Renal cortex interstitium (tissue), 15 donors: ENCODE measurements at places on chromosomes 13 and 19. TPM values are rescaled to one million over a fixed set of nuclear protein-coding genes. Genes with fewer than 3 reads are reported as not detected.

The TIMM50 gene
- polyA plus RNA-seq: 77.2 TPM

The FAM83E gene
- 0.88 TPM for polyA plus RNA-seq

The AMH gene
- polyA plus RNA-seq: 0.28 TPM

The NTN5 gene
- polyA plus RNA-seq: 1.5 TPM

The DENND1C gene
- polyA plus RNA-seq: 37.1 TPM

The EMC10 gene
- polyA plus RNA-seq: 141 TPM

The FGF22 gene
- polyA plus RNA-seq: 0.31 TPM

The OR10H1 gene
- polyA plus RNA-seq: 0.08 TPM

The POU4F1 gene
- 0.06 TPM for polyA plus RNA-seq

The RAB4B gene
- polyA plus RNA-seq: 12.6 TPM

The ETFB gene
- polyA plus RNA-seq: 140 TPM

The KLK14 gene
- polyA plus RNA-seq: 0.51 TPM

The CEACAM7 gene
- not detected for polyA plus RNA-seq

The HCN2 gene
- 0.45 TPM for polyA plus RNA-seq

The ZNF765 gene
- polyA plus RNA-seq: 12.1 TPM

The SMIM44 gene
- polyA plus RNA-seq: 0.74 TPM

The SLC1A6 gene
- 0.47 TPM for polyA plus RNA-seq

The ADGRE2 gene
- 0.42 TPM for polyA plus RNA-seq

DNA sequence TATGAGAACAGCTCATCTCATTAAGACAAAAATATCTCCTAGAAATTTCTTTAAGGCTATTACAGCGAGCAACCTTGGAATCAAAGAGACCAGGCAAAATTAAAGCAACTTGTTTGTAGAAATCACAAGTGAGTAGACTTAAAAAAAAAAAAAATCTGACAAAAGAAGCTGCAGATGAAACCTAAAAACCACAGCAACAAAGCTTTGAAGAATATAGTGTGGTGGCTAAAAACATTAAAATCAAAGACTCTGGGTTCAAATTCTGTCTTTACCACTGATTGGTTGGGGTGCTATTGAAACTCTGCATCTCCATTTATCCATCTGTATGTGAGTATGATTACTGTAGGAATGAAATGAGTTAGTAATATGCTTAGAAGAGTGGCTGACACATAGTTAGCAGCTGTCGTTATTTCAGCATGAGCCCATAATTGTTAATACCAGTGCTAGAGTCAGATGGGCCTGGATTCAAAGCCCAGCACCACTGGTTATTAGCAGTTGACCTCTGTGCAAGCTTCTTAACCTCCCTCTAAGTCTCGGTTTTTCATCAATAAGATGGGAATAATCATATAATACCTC is 157.6 kb downstream of the FOXO1 start:
- DNase-seq: no peak

DNA sequence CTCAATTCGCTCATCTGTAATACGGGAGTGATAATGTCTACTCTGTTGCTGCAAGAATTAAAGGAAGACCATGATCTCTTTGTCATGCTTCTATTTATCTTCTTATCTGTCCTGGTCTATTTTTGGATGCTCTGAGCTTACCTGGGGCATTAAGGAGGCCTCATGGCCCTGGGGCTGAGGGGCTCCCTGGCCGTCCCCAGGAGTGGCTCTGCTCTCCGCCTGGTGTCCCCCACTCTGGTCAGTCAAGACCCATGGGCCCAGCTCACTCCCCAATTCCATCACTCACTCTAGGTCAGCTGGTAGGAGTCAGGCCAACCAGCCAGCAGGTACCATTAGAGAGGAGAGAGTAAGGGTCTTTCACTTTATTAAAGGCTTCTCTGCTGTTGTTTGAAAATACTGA is 1.1 kb upstream of the CHST8 start:
- no peak for DNase-seq

DNA sequence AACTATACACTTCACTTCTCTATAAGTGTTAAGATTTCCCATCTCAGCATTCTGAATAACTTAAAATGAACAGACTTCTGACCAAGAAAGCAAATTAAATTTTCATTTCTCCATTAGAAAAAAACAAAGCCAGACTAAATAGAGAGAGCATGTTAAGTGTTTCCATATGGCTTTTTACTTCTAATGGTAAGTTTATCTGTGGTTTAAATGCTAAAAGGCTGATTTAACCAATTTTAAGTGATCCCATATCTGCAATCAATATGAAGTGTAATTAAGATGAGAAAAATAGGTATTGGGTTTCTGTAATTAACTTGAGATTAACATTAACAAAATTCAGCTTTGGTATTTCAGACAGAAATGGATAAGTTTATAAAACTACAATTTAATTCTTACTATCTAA is 107.8 kb downstream of the ELF1 start:
- no peak for DNase-seq

GRCh38 chr13:73767747-73768315 is 366.4 kb downstream of the KLF12 start:
- no peak for DNase-seq

DNA sequence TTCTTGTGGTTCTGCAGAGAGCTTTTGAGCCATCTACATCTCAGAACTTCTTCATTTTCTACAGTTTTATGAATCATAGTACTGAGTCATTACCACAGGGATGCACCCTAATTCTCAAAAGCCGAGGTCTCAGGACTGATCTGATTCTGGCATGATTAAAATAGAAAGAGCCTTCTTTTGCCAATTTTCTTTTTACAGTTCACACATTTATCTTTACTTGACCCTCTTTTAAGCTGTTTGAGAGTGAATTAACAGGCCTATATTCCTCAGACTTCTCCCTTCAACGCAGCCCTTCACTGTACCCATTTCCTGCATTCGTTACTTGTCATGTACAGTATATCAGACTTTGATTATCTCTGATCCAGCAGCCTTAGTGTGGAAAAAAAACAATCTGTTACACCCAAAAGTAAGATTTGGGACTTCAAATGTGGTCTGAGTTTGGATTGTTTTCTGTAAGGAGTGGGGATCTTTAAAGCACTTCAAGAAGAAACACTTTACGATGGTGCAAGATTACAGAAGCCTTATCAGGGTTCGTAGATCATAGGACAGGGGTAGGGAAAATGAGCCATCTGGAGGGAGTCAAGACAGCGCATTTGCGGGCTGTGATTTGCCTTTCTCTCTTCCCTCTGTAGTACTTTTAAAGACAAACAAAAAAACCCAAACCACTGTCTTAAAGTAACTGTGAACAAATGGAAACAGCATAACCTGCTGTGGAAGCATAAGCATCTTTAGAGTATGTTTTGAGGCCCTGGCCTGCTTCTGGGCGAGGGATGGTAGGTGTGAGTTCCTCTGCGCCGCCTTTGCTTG is 15.3 kb upstream of the GPR183 start:
- no peak for DNase-seq

GRCh38 chr19:34818270-34818669 is 45.3 kb upstream of the ZNF599 start:
- DNase-seq: no peak

GRCh38 chr13:105147461-105147860 is 1388.0 kb downstream of the EFNB2 start:
- no peak for DNase-seq

DNA sequence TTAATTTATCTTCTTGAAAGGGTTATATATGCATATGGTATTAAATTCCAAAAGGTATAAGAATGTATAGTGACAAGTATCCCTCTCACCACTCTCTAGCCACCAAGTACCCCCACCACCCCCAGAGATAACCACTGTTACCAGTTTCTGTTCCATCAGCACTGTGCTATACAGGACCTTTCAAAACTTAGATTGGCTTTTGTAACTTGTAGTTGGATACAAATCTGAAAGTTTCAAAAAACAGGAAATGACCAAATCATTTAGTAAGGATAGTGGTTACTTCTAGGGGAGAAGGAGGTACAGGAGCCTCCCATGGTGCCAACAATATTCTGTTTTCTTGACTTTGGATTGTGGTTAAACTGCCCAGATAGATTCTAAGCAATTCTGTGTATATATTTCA is 56.7 kb downstream of the AKAP11 start:
- DNase-seq: no peak

DNA sequence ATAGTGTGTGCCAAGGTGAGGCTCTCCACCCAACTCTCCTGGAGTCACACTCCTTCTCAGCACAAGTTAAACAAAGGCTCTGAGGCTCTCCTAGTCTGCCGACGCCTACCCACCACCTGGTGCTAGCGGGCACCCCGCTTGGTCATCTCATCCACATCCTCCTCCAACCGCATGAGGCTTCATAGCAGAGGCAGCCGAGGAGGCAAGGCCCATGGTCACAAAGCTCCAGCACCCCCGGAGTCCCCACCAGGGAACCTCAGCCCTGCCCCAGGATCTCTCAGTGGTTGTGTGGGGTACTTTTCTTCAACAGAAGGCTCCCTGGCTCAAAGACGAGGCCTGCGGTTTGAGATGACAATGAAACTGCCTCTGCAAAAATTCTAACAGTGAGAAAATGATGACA is 43.0 kb downstream of the STK24 start:
- no peak for DNase-seq

DNA sequence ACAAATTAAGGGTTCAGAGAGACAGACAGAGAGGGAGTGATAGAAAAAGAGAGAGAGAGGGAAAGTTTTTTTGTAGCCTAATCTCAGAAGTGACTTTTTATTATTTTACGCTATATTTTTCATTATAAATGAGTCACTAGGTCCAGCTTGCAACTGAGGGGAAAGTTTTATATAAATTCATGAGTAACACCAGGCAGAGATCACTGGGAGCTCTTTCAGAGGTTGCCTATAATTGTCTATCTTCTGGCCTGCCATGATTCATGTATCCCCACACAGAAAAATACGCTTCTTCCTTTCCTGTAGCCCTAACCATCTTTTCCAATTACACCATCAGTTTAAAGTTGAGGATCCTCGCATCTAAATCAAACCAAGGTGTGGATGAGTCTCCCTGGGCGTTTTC is 467.9 kb downstream of the SLITRK1 start:
- no peak for DNase-seq

- no peak for DNase-seq
Measured at GRCh38 chr13:37059848-37060192, 332 bp upstream of the SUPT20H start.

DNA sequence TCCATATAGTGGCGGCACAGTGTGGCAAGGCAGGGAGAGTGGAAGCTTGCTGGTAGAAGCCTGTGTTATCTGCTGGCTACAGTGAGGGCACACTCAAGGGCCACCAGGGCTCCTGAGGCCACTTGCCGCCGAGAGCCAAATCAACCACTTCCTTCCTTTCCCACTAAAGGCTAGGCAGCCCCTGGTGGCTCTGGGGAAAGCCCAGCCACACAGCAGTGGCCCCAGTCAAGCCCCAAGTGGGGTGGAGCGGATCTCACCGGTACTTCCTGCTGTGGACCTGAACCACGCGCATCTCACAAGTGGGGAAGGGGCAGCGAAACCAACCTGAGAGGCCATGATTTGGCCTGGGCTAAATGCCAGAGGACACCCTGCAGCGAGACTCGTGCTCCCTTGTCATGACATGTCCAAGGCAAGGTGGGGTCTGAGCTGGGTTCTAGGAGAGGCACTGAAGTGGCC is 21.9 kb upstream of the SLC35E1 start:
- DNase-seq: no peak

- no peak for DNase-seq
Measured at GRCh38 chr13:70755456-70755855, 647.2 kb upstream of the KLHL1 start.

DNA sequence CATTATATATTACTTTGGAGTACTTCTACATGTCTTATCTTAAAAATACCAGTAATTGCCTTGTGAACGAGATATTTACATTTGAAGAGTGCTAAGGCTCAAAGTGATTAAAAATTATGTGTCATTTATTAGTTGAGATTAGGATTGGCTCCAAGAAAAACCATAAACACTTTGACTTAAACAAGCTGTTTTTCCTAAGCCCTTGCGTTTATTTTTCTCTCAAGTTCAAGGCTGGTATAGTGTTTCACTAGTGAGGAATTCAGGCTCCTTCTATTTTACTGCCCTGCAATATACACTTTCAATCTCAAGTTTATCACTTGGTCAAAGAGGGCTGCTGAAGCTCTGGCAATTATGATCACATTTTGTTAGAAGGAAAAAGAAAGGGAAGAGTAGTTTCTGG is 49.9 kb downstream of the UFM1 start:
- DNase-seq: no peak

DNA sequence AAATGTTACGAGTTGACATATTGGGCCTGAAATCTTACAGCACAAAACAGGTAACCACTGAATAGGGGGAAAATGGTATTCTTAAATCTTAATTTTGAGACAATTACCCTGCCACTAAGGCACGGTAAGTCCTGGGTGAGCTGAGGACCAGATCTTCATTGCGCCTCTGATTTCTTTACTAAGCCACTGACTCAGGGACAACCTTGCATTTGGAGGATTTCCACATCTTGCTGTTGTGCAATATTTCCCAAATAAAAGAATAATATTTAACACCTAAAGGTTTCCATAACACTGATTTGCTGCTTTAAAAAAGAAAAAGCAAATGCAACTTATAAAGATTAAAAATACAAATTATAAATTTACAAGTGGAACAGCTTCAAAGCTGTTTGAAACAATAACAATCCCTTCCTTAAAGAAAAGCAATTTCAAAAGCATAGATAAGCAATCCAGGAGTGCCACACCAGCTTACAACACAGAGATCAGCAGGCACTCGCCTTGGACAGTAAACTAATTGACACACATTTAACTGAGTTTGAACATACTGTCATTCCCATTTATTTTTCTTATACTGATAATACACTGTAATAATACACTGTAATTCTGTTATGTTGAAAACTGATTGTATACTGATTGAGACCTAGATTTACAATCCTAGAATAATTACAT is 79.6 kb upstream of the DOCK9 start:
- DNase-seq: no peak

GRCh38 chr13:107066355-107066754 is 498.4 kb upstream of the ARGLU1 start:
- DNase-seq: no peak

DNA sequence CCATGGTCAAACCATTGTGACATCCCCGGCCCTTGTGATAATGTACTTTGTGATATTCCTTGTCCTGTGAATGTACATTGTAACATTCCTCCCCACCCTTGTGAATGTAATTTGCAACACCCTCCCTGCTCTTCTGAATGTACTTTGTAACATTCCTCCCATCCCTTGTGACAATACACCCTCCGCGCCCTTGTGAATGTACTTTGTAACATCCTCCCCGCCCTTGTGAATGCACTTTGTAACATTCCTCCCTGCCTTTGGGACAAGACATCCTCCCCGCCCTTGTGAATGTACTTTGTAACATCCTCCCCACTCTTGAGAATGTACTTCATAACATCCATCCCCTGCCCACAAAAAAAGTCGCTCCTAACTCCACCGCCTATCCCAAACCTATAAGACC is 17.1 kb downstream of the ZNF846 start:
- DNase-seq: no peak

GRCh38 chr19:51461723-51462161 is 3.5 kb upstream of the SIGLEC8 start:
- no peak for DNase-seq

GRCh38 chr19:40284501-40285352 is at the start of gene AKT2:
AKT2 (minus strand) TSS chr19:40285345; CDS start chr19:40265267, 20,078 bp downstream.
- peak; percentile 77 for DNase-seq

DNA sequence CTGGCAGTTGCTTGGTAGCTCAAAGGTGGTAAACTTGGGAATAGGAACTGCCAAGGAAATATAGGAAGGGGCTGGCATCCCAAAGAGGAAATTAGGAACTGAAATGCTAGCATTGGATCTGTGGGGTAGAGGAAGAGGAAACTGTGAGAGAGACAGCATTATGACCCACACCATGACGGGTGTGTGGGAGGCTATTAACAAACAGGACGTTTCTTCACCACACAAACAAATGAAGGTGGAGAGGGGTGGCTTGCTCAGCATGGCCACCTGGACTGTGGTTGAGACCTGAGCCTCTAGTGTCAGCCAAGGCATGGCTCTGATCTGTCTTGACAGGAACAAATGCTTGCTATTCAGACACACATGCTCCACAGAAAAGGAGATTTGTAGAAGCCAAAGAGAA is 178.2 kb downstream of the B3GLCT start:
- DNase-seq: no peak
